Kasumi-1 (cell line): ENCODE measurements at places on chromosomes 11 and 22.

DNA sequence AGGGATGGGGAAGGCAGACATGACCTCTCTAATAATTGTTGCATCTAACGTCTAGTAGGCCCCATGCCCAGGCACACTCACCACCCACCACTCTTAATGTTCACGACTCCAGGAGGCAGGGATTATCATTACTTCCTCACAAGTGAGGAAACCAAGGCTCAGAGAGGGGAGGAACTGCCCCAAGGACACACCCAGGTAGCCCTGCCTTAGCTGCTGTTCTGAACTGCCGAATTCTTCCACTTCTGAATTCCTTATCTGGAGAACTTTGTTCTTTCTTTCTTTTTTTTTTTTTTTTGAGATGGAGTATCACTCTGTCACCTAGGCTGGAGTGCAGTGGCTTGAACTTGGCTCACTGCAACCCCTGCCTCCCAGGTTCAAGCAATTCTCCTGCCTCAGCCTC is 16.7 kb downstream of the SLCO2B1 start:
- DNase-seq = no peak

- DNase-seq = no peak
Observed at GRCh38 chr11:61844909-61845565, 16.9 kb downstream of the FADS2 start.

GRCh38 chr22:30872285-30873041 is 96.1 kb downstream of the MORC2 start:
- DNase-seq = no peak

GRCh38 chr11:102194990-102195389 is 84.7 kb downstream of the YAP1 start:
- no peak for DNase-seq

DNA sequence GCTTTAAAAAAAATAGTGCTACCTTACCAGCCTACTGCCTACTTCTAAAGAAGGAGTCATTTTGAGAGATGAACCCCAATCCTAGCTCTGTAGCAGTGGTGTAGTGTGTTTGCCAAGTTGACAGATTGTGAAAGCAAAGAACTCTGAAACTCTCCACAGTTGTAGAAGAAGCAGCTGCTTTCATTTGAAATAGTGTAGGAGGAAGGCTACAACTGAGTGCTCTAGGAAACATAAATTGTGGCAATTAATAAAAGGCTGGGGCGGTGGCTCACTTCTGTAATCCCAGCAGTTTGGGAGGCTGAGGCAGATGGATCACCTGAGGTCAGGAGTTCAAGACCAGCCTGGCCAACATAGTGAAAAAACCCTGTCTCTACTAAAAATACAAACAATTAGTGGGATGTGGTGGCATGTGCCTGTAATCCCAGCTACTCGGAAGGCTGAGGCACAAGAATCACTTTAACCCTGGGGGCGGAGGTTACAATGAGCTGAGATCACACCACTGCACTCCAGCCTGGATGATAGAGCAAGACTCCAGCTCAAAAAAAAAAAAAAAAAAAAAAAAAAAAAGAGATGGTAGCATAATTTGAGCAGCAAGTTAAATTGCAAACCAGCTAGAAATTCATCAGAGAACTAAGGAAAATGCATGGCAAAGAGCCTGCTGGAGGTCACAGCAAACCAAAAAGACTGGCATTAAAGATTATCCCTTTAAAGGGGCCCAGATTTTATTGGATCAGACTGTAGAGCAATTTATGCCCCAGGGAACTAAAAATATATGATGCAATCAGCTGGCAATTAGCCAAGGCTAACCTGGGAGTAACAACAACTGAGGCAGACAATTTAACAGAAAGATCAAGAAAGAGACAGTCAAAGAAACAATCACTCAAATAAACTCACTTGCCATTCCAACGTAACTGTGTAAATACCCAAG is 112.6 kb downstream of the LUZP2 start:
- DNase-seq = no peak

DNA sequence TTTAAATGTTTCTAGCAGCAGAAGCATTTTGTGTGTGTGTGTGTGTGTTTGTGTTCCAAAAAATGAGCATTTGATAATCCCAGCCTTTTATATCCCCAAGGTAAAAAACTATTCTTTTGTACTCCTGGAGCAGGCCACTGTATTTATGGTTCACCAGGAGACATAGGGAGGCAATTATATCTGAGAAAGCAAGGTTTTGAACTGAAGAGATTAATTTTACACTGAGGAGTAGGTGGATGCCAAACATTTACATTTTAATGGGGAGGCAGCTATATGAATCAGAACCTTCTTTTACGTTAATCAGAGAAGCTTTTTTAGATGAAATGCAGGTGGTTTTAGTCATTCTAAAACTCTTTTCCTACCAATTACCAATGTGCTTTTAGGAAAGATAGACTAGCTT is 1374.0 kb upstream of the TENM4 start:
- no peak for DNase-seq

DNA sequence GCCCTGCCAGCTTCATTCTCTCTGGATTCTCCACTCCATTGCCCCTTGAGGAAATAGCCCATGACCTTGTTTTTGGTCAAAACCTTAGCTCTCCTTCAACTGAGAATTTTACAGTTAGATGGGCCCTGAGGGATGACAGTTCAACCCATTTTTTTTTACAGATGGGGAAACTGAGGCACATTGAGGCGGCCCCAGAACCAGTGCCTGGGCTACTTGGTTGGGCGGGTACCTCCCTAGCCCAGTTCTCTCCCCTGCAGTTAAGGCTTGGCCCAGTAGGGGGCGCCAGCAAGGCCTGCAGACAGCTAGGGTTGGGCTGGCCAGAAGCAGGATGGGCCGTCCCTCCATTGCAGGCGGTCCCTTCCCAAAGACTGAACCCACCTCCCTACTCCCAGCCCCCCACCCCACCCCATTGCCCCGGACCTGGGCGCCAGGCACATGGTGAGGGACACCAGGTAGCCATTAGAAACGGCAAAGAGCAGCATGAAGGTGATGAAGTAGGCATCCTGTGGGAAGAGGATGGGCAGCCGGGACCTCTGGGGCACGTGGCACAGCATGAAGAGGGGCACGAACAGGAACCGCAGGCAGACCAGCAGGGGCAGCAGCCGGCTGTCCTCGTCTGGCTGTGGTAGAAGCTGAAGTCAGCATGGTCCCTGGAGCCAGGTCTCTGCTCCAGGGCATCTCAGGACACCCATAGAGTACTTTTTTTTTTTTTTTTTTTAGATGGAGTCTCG is 7.6 kb downstream of the SLC29A2 start:
- DNase-seq = peak; percentile 34

GRCh38 chr11:36779791-36780190 is 181.8 kb upstream of the RAG2 start:
- no peak for DNase-seq

- no peak for DNase-seq
Observed at GRCh38 chr22:39472570-39473556, 16.1 kb downstream of the MGAT3 start.

GRCh38 chr11:9362393-9362863 is 22.0 kb upstream of the IPO7 start:
- no peak for DNase-seq

DNA sequence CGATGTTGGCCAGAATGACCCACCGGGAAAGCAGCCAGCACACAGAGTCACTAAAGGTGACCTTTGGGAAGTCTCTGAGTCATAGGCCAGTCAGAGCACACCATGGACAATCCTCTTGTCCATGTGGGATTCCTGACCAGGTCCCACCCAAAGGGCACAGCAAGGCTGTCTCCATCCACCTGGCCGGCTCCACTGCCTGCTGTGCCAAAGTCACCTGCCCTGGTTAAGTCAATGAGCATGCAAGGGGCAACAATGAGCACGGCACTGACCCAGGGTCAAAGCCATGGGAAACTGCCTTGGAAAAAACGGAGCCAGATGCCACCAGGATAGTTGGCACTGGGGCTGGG is 49.8 kb downstream of the SHANK2 start:
- DNase-seq = no peak
